HuH-7 (cell line): ENCODE measurements at places on chromosomes 1 and 21.
A peak's percentile ranks its signal among the peaks of the same experiment; 100 is the strongest.

- DNase-seq = no peak
Measured at GRCh38 chr1:234709473-234710228, 99.7 kb upstream of the IRF2BP2 start.

- DNase-seq = no peak
Measured at GRCh38 chr1:115343200-115343737, 5.2 kb upstream of the NGF start.

DNA sequence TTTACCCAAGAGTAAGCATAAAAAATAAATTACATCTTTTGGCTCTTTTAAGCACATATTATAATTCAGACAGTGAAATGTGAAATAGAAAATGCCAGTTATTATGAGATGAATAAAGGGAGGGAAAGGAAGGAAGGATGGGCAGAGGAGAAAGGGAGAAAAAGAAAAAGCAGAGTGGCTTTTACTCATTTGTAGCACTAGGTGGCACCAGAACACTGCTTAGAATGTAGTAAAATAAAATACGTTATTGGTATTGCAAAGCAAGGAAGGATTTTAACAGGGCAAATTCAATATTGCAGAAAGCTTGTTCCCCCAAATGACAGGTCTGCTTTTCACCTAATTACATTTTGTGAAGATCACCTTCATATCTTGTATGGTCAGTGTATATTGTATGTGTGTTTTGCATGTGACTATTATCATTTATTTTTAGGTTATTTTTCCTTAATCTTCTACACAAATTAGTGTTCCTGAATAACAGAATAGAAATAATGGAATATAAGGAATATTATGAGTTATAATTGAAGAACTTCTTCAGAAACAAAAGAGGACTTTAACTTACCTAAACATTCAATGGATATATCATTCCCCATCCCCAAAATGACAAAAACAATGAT, 9.1 kb upstream of the PCNX2 start:
- DNase-seq = no peak

- DNase-seq = no peak
Measured at GRCh38 chr1:112704391-112704933, 2.5 kb downstream of the RHOC start.

GRCh38 chr1:45033356-45033755, 21.3 kb downstream of the UROD start:
- DNase-seq = no peak

- DNase-seq = no peak
Measured at GRCh38 chr1:2257245-2257627, 29.1 kb downstream of the SKI start.

DNA sequence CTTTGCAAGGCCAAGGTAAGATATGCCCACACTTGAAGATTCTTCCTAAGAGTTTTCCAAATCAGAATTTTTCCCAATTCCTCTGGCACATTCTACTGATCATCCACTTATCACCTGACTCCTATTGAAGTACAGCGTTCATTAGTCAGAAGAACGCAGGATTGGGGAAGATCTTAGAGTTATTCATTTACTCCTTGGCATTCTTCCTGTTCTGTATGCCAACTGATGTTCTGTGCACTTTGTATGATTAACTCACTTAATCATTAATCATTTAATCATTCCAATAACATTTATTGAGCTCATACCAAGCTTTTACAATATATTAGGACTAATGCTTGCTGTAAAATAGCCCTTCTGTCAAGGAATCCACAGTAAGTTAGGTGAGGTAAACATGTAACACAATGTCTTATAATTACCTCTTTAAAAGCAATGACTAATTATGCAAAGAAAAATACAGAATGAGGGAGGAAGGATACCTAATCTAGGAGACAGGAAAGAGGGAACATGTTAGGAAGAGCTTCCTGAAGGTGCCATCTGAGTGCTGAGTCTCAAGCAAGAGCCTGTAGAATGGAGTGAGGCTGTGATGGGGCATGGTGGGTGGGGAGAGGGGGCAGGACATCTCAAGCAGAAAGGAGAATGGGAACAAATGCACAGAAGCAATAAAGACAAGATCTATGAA, 71.1 kb upstream of the DPT start:
- DNase-seq = no peak

DNA sequence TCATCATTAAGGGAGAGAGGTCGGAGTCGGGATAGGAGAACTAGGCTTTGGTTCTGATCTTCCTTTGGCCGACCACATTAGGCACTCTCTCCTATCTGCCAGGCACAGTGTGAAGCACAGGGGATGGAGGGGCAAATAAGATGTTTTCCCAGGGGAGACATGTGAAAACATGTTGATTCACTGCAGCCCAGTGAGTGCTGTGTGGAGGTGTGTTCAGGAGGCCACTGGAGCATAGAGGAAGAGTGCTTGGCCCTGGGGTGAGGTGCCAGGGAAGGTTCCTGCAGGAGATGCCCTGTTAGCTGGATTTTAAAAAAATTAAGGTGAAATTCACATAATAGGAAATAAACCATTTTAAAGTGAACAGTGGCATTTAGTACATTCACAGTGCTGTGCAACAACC, 3.7 kb downstream of the VANGL2 start:
- no peak for DNase-seq

GRCh38 chr1:44867801-44868200, 24.7 kb upstream of the PTCH2 start:
- DNase-seq = no peak

GRCh38 chr1:99004861-99005442, at the start of gene PLPPR5:
PLPPR5 (minus strand) TSS chr1:99004861; CDS start chr1:99004671, 190 bp downstream.
- peak; percentile 56 for DNase-seq

GRCh38 chr1:24021403-24022266, 41.5 kb upstream of the SRSF10 start:
- DNase-seq = no peak

GRCh38 chr1:199691540-199691939, 336.0 kb upstream of the NR5A2 start:
- no peak for DNase-seq

DNA sequence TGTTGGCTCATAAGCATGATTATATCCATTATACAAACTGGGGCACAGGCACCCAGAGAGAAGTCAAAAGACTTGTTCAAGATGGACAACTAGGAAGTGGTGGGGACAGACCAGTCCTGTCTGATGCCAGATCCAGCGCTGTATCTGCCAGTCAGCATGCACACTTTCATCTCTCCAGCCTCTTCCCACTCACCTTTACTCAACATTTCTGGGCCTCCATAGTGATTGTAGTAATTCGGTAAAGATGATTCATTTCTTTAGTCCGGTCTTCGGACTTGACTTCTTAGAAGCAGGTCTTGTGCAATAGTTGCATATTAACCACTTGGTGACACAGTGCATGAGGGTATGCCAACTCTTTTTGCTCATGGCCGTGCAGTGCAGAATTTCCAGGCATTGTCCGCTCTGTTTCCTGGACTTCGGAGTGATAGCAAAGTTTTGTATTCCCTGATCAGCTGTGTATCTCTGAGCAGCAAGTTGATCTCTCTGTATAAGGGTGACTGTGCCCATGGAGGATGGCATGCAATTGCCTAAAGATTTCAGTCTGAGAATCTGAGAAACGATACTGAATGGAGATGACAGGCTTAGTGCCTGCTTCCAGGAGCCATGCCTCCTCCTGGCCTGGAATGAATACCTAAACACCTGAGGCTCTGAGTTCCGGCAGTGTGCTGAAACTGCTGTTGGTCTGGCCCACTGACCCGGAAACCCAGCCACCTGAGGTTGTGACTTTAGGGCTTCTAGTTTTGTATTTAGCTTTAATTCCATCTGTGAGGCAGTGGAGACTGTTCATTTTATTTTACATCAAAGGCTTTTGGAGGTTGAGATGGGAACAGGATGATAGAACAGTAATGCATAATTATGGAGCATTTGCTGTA, 39.0 kb downstream of the GALNT2 start:
- peak; percentile 65 for DNase-seq

DNA sequence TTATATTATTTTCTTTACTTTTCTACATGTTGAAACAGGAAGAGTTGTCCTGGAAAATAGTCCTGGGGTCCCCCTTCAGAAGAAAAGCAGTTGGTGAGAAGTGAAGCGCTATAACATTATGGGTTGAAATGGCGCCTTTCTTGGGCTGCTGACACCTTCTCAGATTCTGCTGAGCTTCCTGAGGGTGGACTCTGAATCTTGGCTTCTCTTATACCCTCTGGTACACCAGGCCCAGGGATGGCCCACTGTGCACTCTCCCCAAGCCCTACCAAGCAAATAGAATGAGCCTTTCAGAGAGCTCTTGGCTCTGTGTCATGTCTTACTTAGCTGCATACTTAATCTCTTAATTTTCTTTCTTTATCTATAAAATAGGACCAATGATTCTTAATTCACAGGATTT, 42.3 kb downstream of the CD247 start:
- DNase-seq = no peak

DNA sequence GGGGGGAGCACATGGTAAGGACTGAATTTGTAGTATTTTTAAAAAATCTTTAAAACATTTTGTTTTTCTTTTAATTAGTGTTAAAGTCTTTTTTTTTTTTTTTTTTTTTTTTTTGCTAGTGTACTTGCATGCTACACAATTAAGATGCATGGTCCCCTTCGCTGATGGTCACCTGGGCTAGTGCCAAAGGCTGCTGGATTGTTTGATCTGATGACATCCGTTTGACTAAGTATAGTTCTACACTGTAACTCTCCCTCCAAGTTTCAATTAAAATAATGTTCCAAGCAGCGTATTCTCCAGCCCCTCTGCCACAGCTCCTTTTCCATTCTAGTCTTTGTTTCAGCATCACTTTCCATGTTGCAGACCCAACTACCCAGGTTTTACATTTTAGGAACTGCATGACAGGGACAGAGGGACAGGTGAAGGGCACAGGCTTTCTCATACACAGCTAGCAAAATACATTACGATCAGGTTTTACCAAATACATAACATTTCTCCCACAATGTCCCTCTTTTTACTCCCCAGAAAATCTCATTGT, 852 bp upstream of the RAVER2 start:
- DNase-seq = peak; percentile 8

GRCh38 chr1:203520315-203520714, 26.4 kb downstream of the OPTC start:
- no peak for DNase-seq

GRCh38 chr1:203197625-203198024, 11.1 kb upstream of the CHI3L1 start:
- DNase-seq = no peak

DNA sequence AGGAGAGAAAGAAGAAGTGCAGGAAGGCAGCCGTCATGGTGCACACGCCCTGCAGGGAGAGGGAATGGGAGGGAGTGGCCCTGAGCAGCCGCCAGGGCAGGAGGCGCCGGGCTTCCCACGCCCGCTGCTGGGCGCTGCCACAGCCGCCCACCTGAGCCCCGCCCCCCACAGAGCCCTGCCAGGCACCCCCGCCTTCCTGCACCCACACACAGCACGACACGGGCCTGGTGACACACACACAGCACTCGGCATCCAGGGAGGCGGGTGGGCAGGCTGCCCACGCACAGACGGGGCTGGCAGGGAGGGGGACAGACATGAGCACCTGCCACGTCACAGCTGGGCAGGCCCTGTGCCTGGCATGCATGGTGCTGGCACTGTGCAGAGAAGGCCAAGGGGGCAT, 27.5 kb downstream of the ADGRB2 start:
- no peak for DNase-seq

GRCh38 chr1:55584526-55585401, 369.6 kb upstream of the USP24 start:
- no peak for DNase-seq

DNA sequence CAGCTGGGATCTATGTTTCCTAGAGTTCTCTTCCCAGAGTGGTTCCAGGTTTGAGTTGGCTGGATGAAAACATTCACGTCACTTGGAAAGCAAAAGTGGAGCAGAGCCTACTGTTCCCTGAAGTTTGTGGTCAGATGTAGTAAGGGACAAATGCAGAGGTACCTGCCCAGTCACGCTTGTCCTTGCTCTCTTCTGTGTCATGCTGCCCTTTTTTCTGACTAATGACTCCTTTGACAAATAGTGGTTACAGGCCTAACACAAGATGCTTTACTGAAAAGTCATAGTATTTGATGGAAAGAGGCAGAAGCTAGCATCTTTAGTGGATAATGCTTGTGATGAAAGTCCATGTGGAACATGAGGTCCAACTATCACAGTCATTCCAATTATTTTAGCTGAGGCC, 881.4 kb upstream of the B3GALT2 start:
- DNase-seq = no peak

GRCh38 chr1:44405031-44405797, at the start of gene RNF220:
RNF220 (plus strand) TSS chr1:44405255.
- DNase-seq = peak; percentile 67

- peak; percentile 26 for DNase-seq
Measured at GRCh38 chr1:111769517-111770146, 13.9 kb downstream of the DDX20 start.

- peak; percentile 72 for DNase-seq
Measured at GRCh38 chr1:90721210-90722194, 4.4 kb upstream of the BARHL2 start.

GRCh38 chr1:205356440-205357139, at the start of gene KLHDC8A:
KLHDC8A (minus strand) TSS chr1:205356922; CDS start chr1:205343604, 13,318 bp downstream.
- DNase-seq = no peak

GRCh38 chr1:206651958-206652890, 16.9 kb downstream of the DYRK3 start:
- DNase-seq = no peak

DNA sequence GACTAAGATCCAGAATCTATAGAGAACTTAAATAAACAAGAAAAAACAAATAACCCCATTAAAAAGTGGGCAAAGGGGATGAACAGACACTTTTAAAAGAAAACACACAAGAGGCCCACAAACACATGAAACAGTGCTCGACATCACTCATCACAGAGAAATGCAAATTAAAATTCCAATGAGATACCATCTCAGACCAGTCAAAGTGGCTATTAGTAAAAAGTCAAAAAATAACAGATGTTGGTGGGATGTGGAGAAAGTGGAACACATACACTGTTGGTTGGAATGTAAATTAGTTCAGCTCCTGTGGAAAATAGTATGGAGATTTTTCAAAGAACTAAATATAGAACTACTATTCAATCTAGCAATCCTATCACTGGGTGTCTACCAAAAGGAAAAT, 143.1 kb downstream of the IFI44 start:
- no peak for DNase-seq
